ENCODE measurements at places on chromosomes 2 and 18. TPM values are rescaled to one million over a fixed set of nuclear protein-coding genes. Genes with fewer than 3 reads are reported as not detected.

DNA sequence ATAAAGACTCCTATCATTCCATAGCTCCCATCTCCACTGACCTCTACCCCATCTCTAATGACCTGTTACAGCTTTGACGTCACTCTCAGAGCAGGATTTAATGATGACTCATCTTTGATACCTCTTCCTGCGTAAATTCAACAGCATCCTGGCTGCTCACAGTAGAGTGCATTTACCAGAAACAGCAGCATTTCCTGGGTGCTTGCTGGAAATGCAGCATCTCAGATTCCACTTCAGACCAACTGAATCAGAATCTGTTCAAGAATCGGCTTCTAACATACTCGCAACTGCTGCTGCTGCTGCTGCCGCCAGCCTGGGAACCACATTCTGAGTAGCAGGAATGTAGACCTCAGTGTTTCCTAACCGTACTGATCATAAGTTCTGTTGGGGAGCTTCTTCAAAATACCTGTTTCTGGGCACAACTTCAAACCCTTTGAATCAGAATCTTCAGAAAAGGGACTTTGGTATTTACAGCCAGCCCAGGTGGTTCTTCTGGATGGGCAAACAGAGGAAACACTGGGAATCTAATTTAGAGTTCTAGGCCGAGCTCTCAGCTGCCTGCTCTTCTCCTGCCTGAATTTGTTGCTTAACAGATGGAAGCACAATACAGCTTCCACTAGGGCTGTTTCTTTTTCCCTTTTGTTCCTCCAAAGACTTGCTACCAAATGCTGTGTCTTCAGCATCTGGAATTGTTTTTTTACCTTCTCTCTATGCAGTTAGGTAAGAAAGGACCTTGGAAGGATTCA lies 241.4 kb downstream of the NCKAP5 start:
- no peak for DNase-seq

- no peak for DNase-seq
These were observed 135.8 kb downstream of the IKZF2 start for GRCh38 chr2:213015387-213016165.

- DNase-seq: no peak
These were observed 70.5 kb downstream of the FAM168B start for GRCh38 chr2:131022731-131023130.

DNA sequence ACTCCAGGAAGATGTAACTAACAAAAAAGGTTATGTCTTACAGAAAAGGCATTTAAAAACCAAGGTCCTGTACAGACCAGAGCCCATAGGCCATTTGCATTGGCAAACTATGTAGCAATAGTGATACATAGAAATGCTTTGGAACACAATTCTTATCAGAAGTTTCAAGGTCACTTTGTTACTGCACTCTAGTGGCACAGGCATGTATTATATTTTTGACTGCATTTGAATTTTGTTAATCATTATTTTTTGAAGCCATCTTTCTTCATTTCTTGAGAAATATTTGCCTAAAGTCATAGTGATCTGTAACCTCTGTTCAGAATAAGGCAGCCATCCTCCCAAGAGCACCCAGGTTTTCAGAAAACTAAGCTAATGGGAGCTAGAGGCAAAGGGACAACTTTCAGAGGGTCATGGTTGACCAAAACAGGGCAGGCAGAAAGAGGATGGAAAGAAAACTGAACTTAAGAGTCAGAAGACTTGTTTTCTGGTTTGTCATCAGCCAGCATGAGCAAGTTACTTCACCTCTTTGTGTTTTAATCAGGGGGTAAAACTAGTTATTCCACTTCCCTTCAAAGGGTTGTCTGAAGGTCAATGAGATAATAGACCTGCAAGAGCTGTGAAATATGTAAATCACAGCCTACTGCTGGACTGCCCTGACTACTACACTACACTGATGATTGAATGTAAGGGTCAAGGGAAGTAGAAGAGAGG lies 41.5 kb downstream of the SLC38A11 start:
- DNase-seq: no peak

DNA sequence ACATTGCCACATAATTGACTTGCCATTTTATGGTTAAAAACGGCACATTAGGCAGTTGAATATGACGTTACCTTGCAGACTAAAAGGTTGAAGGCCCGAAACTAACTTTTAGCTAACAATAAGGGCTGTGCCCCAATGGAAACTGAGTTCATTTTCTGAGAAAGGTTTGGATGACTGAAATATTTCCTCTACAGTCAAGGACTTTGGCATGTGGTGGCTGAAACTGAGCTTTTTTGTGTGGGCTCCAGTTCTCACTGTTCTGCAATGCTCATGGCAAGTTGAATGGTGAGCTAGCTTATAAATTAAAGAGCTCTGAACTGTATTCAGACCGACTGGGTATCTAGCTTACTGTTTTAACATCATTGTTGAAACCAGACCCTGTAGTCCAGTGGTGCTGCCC lies 23.8 kb upstream of the TXNDC2 start:
- no peak for DNase-seq

DNA sequence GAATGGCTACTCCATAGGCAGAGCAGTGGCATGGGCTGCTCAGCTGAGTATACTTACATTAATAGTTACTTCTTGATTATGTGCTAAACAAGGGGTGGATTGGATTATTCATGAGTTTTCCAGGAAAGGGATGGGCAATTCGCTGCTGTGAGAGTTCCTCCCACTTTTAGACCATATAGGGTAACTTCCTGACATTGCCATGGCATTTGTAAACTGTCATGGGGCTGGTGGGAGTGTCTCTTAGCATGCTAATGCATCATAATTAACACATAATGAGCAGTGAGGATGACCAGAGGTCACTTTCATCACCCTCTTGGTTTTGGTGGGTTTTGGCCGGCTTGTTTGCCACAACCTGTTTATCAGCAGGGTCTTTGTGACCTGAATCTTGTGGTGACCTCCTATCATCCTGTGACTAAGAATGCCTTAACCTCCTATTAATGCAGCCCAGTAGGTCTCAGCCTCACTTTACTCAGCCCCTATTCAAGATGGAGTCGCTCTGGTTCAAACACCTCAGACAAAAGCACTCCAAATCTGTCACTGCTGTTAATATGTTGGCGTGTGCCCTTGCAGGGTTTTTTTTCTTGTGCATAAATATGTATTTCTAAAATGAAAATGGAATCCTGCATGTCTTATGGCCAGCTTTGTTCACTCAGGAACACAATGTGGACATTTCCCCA lies 56.0 kb downstream of the CYBRD1 start:
- no peak for DNase-seq

Gene FBXO15
- 2.3 TPM for total RNA-seq
